ENCODE measurements at places on chromosomes 11 and 22.

DNA sequence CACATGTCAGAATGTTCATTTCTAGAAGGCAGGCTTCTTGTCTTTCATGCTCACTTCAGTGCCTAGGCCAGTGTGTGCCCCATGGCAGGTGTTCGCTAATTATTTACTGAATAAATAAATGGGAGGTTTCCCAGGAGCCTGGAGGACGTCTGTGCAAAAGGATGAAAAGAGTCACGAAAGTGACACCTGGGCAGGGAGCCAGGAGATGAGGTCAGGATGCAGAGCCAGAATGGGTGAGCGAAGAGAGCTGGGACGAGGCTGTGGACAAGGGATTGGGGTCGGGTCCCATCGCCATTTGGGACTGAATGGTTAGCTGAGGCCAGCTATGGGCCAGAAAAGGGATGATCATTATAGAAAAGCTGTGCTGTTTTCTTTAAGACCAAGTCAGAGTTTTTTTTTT is 560.4 kb downstream of the TBC1D22A start:
- DNase-seq: no peak

- no peak for DNase-seq
Observed at GRCh38 chr11:74769055-74769707, 20.5 kb downstream of the RNF169 start.

DNA sequence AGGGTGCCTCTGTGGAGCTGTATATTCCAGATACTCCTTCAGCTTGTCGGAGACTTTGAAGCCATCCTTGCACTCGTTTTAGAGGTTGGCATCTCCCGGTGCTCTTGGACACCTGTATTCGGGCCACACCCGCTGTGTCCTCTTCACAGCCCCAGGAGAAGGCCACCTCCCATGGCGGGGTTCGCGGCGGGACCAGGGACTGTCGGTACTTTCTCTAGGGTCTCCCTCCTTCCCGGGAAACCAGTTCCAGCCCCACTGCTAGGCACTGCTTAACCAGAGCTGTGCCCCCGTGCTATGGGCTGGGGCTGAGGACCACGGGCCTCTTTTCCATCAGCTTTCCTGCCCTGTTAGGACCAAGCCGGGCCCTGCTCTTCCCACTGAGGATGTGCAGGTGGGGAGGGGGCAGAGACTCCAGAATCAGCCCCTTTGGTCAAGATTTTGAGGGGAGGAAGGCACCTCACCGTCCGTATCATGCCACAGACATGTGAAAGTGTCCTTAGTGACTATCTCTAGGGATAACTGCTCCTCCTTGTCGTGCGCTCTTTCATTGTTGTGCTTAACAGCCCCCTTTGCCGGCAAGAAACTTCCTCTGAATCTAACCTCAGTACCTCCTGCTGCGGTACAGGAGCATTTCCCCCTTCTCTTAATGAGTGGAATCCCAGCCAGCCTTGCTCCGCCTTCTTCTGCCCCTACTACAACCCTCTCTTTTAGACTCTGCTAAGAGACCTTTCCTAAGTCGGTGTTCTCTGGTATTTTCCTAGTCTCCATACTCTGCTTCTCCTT is 1.2 kb upstream of the B3GAT1 start:
- no peak for DNase-seq

- DNase-seq: no peak
Observed at GRCh38 chr22:21766691-21767462, 31.3 kb upstream of the YPEL1 start.

GRCh38 chr11:35373284-35373933 is 45.9 kb downstream of the SLC1A2 start:
- no peak for DNase-seq

DNA sequence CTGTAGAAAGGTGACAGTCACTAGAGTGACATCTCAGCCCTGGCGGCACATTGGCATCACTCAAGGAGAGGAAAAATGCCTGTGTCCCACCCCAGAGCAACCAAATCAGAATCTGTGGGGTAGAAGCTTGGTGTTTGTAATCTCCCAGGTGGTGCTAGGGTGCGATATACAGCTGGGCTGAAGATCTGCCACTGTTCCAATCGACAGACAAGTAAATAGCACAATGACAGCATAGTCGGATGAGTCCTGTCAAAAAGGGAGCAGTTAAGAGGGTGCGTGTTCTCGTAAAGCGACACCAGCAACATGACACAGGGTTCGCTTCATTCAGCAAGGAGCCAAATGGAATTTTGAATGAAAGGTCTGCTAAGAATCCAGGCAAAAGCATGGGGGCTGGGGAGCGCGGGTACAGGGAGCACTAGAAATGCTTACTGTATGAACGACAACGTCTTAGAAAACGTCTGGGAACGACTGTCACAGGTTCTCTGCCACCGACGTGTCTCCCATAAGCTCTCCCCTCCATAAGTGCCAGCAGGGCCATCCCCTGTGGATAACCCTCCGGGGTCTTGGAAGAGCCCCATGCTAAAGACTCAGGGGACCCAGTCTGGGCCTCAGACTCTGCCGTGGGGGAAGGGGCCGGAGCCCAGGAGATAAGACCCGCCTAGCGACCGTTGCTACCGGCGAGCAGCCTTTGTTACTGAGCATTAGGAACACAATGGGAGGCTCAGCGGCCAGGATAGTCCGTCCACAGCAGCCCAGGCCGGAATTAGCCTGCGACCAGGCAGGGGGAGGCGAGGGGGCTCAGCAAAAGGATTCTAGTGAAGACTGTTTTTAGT is 20.8 kb downstream of the ADA2 start:
- DNase-seq: no peak

GRCh38 chr11:125346179-125346530 is 149.9 kb downstream of the FEZ1 start:
- no peak for DNase-seq

All from amniotic stem cell (primary cell).